ENCODE measurements at places on chromosomes 4 and X. TPM values are rescaled to one million over a fixed set of nuclear protein-coding genes. Genes with fewer than 3 reads are reported as not detected.
A peak's percentile ranks its signal among the peaks of the same experiment; 100 is the strongest.

DNA sequence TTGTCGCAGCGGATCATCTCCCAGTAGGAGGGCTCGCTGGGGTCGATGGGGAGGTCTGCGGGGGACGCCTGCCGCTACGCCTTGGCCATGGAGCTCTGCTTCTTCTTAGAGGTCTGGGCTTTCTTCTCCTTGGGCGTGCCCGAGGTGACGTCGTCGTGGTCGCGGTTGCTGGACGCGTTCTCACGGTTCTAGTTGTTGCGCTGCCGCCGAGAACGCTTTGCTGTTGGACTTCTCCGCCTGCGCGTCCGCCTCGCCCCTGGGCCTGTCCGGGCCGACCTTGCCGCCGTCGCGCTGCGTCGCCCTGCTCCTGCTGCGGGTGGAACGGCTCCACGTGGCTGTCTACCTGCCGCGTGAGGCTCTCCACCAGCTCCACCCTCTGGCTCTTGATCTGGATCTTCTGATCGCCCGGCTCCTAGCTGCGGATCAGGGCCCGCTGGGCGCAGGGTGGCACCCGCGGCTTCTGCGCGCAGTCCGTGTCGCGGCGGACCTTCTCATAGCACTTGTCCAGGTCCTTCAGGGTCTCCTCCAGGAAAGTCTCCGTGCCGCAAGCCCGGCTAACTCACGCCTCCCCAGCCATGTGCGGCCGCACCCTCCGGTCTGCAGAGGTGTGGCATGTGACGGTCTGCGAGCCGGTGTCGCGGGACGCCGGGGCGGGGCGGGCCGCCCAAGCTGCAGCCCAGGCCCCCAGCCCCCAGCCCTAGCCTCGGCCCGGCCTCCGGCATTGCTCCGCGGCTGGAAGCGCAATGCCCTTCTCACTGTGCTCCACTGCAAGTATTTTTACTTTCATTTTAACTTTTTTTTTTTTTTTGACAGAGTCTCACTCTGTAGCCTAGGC lies 40.5 kb upstream of the OGT start:
- no peak for DNase-seq

GRCh38 chr4:41361794-41362526 lies 105.2 kb downstream of the UCHL1 start:
- no peak for DNase-seq

GRCh38 chrX:43756076-43756475 lies 100.0 kb downstream of the MAOA start:
- no peak for DNase-seq

GRCh38 chr4:157980158-157980557 lies 192.7 kb downstream of the GASK1B start:
- DNase-seq, result no peak

- DNase-seq, result no peak
Measured at GRCh38 chr4:6794189-6794588, 11.7 kb downstream of the KIAA0232 start.

DNA sequence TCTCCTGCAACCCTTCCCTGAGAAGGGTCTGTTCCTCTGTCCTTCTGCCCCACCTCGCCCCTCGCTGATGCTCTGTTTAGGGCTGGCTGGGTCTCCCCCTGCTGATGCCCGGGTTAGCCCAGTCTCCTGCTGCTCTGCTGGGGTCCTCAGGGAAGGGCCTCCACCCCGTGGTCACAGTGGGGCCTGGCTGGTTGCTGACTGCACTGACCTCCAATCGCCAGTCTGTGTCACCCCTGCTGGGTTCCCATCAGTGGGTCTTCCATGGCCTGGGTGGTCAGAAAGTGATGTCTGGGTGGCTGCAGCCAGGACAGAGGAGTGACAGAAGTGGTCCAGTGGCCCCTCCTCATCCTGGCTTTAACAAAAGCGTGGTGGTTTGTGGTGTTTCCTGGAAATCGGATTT lies 44.7 kb downstream of the EVC start:
- no peak for DNase-seq

DNA sequence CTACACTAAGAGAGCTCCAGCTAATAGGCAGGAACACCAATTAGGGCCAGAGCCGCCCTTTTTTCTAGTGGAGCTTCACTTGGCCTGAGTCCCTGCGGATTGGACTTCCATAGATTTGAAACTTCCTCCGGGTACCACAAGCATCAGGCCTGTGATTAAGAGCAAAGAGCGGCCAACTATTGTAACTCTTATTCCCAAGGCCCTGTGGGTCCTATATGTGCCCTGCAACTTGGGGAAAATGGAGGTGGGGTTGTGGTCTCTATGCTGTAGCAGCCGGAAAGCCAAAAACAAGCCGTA lies at the start of gene NCBP2L:
Gene NCBP2L (plus strand): TSS at position 198 of the 297 bp plus-strand sequence. CDS start 16,488 bp downstream, outside the sequence.
- DNase-seq, result no peak

DNA sequence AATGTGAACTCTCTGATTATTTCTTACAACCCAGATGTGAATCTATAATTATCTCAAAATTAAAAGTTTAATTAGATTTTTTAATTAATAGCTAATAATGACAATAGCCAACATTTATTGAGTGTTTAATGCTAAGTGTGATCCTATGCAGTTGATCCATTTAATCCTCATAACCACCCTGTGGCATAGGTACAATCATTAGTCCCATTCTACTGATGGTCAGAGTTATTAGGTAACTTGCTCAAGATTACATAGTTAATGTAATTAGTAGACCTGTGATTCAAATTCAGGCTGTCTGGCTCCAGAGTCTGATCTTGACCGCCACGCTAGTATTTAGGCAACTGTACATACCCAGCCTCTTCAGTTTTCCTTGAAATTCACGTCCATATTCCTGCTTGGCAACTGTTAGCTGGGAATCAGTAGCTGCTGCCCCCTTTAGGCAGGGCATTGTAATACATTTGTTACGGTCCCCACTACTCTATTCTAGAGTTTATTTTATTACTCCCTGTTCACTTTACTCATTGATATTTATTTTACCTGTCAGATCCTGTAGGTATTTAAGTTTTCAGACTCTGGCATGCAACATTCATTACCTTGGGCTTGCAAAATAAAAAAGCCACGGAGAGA lies 20.6 kb upstream of the TEC start:
- peak; percentile 52 for DNase-seq

DNA sequence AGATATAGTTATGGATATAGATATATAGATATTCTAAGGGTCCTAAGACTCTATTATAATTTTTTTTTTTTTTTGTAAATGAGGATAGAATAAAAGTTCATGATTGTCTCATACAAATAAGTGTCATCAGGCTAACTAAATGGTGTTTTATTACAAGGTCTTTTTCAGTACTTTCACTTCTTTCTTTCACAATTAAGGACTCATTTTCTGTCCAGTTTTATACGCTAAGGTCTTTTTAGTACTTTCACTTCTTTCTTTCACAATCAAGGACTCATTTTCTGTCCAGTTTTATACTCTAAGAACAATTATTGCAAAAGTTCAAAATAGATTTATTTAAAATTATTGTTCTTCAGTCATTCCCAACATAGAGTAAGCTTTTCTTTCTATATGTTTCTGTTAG lies 32.7 kb downstream of the RUFY3 start:
- no peak for DNase-seq

DNA sequence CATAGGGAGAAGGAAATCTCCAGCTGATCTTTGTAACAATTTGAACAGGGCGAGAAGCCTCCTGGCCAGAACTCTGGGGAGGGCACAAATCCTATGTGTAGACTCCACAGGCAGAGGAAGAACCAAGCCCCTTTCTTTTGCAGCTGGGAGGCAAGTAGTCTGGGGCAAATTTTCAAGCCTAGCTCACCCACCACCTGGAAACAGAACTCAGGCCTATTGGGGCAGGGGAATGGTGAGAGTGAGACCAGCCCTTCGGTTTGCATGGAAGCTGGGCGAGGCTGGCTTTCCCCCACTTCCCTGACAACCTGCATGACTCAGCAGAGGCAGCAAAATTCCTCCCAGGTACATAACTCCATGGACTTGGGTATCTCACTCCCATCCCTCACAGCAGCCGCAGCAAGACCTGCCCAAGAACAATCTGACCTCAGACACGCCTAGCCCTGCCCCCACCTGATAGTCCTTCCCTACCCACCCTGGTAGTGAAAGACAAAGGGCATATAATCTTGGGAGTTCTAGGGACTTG lies 138.2 kb downstream of the EMCN start:
- no peak for DNase-seq

- no peak for DNase-seq
Measured at GRCh38 chr4:129176864-129177263, 80.9 kb downstream of the C4orf33 start.

- no peak for DNase-seq
Measured at GRCh38 chrX:6383917-6384316, 151.0 kb downstream of the VCX3A start.

- no peak for DNase-seq
Measured at GRCh38 chr4:3320361-3321023, 27.7 kb downstream of the RGS12 start.

The SLC25A31 gene
- not detected for total RNA-seq

The HTN1 gene
- total RNA-seq, result not detected

The LDB2 gene
- 268 TPM for total RNA-seq

The MUC7 gene
- total RNA-seq, result not detected

The USP51 gene
- total RNA-seq, result 6.3 TPM

The FAM53A gene
- 1.8 TPM for total RNA-seq

The CXCL9 gene
- total RNA-seq, result not detected

The PNMA3 gene
- 1.4 TPM for total RNA-seq

The SMIM10 gene
- total RNA-seq, result 0.51 TPM

The TCEAL2 gene
- total RNA-seq, result 11.1 TPM

The CFAP97 gene
- total RNA-seq, result 18.2 TPM

The MTHFD2L gene
- total RNA-seq, result 13.6 TPM

The NR0B1 gene
- total RNA-seq, result not detected

The SMARCA1 gene
- 61.1 TPM for total RNA-seq

The AMBN gene
- not detected for total RNA-seq

The SH2D1A gene
- not detected for total RNA-seq

The GPR50 gene
- total RNA-seq, result 1.1 TPM

The KCND1 gene
- 6.0 TPM for total RNA-seq

The ATP11C gene
- 48.5 TPM for total RNA-seq
